Cortex of kidney (tissue), 1 donor: ENCODE measurements at places on chromosomes 3 and 15.

DNA sequence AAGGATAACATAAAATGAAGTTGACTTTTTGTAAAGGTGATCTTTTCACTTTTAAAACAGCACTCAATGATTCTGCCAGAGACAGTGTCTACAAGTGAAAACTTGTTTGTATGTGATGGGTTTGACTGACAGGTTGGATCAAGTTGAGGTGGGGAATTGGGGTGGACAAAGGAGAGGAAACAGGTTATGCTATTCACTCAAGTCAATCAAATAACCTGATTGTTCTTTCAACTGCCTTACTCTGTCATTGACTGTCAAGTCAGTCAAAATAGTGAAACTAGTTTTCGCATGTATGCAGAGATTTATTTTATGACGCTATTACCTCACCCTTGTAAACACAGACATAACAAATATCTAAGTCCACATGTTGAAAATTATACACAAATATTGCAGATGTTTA is 187.7 kb downstream of the ROBO2 start:
- no peak for DNase-seq

DNA sequence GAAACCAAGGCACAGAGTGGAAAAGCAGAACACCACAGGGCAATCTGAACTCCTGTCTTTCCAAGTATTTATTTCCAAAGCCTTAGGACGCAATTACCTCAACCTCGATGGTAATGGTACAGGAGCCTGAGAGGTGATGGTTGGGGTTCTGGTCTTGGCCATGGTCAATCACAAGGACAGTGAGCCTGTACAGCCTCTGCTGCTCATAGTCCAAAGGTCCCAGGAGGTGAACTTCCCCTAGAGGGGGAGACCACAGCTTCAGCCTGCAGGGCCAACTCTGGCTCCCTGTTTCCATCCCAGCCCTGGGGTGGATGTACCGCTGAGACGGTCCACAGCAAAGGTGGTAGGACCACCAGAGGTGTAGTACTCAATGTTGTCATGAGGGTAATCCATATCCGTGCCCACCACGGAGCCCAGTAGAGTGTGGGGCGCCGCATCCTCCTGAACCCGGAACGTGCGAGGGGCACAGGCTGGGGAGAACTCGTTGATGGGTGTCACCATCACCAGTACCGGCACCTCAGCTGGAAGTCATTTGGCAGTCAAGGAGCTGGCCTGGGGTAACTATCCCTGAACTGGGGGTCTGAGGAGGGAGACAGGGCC is 6.1 kb downstream of the CDHR4 start:
- DNase-seq: no peak

GRCh38 chr3:72274493-72275330 is 489.8 kb upstream of the PROK2 start:
- DNase-seq: no peak

GRCh38 chr15:85534031-85534430 is 153.6 kb downstream of the AKAP13 start:
- DNase-seq: no peak

DNA sequence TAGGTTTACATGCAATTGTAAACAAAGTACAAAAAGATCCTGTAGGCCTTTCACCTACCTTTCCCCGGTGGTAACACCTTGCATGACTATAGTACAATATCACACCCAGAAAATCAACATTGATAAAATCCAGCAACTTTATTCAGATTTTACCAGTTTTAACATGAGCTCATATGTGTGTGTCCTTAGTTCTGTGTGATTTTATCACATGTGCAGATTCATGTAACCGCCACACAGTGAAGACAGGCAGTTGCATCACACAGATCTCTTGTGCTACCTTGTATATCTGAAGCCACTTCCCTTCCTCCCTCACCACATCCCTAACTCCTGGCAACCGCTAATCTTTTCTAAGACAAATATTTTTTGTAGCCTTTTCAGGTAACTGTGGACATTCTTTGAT is 183.5 kb upstream of the C2CD4B start:
- DNase-seq: no peak

DNA sequence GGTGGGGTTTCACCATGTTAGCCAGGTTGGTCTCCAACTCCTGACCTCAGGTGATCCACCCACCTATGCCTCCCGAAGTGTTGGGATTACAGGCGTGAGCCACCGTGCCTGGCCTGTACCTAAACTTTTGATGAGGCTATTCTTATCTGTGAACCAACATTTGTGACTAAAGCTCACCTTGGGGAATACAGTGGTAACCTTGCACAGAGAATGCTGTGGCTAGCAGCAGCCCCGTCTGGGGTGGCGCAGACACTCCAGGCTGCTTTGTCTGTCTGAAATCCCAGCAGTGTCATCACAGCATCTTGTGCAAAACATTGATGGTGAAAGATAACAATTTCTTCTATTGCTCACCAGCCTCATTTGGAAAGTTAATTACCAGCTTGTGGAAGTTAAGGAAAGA is 58.9 kb downstream of the CMTM8 start:
- no peak for DNase-seq

GRCh38 chr3:37968813-37969595 is 21.6 kb upstream of the VILL start:
- DNase-seq: no peak

- DNase-seq: no peak
These were observed 60.3 kb downstream of the CMSS1 start for GRCh38 chr3:99878005-99878404.

DNA sequence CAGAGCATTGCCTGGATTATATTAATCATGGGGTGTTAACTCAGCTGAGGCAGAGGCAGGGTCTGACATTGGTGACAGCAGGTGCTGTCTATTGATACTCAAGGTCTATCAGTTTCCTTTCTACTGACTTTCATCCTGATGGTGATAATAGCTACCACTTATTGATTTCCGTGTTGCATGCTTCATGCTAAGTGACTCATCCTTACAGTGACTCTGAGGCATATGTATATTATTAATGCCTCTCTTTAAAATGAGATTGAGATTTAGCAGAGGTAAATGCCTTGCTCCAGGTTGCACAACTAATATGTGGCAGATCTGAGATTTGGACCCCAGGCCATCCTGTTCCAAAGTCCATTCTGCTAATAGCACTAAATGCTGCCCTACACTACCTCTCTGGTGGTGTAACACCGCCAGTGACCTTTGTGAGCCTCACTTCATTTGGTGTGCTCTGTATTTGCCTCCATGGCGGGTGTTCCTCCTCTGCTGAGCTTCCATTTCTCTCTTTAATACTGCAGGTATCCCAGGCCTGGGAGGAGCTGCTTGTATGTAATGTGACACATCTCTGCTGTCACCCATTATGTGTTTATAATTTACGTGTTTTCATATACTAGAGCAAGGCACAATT is 50.4 kb downstream of the GPR171 start:
- no peak for DNase-seq
